ENCODE measurements at places on chromosomes 12 and 14.

GRCh38 chr12:105352940-105353635, 22.6 kb downstream of the C12orf75 start:
- no peak for DNase-seq

- DNase-seq, result no peak
Measured at GRCh38 chr12:3473171-3473570, 17.8 kb upstream of the PRMT8 start.

DNA sequence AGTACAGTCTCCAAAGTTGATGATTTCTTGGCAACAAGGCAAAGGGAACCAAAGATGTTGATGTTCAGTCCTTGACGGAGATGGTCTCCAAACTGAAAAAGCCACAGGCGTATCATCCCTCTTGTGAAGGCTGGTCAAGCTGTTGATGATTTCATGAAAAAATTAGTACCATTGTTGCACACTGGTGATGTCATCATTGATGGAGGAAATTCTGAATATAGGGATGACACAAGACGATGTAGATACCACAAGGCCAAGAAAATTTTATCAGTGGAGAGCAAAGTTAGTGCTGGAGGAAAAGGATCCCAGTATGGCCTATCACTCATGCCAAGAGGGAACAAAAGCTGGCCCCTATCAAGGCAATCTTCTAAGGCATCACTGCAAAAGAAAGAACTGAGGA, 88.7 kb upstream of the KRR1 start:
- DNase-seq, result no peak

DNA sequence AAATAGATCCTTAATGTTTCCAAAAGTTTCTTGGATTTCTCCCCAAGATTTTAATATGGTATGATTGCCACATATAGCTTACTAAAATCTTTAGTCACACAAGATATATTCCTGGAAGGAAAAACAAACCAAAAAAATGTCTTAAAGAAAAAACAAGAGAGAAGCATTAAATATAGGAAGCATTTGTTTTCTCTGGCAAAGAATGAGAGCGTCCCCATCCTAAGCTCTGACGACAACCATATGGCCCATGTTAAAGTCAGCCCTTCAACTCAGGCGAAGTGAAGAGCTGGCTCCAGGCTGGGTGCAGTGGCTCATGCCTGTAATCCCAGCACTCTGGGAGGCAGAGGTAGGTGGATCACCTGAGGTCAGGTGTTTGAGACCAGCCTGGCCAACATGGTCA, 35.6 kb downstream of the GCH1 start:
- DNase-seq, result no peak

DNA sequence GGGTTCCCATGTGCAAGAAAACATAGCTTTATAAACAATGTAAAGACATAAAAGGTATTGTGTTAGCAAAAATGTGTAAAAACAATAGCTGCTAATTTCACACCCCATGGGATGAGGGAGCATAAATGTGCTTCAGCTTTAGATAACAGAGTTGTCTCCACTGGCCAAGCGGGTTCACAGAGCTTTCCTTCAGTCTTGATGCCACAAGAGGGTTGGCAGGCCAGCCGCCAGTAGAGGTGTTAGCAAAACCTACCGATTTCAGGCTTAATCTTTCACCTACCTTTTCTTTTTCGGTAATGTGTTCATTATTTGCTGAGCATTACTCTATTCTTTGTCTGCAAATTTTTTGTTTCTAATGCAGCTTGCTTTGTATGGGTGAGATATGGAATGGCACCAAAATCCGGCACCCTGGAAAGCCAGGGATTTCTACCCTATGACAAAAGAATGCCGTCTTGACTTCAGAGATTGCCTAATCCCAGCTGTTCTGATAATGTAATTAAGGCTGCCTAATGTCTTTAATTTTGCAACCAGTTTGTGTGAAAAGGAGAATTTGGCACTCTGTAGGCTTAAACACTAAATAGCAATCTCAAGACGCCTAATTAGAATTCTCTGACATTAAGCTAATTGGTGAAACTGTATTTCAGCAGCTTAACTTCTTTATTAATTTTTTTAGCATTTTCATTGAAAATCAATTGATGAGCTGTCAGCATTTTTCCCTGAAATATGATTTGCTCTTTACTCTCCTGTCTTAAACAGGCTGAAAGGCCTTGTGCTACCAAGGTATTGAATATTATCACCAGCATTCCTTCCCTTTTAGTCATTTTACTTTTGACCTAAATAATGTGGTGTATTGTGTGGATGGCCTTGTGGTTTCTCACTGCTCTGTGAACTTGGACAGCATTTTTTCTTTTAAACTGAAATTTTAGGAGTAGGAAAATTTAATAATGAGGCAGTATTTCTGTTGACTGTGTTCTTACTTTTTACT, 60.7 kb downstream of the POLR3B start:
- no peak for DNase-seq

DNA sequence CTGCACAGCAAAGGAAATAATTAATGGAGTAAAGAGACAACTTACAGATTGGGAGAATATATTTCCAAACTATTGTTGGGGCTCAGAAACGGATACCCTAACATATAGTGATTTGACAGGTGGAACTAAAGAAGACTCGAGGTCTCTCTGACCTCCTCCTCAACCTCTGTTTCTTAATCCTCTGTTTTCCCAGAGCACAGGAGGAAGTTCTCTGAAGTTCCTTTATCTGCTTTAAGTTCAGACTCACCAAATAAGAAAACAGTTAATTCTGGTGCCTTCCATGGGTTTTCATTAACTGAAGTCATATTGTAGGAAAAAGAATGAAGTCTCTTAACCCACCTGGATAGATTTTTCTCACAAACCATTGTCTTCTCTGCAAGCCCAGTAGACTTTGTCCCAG, 29.2 kb downstream of the CLEC2D start:
- DNase-seq, result no peak

DNA sequence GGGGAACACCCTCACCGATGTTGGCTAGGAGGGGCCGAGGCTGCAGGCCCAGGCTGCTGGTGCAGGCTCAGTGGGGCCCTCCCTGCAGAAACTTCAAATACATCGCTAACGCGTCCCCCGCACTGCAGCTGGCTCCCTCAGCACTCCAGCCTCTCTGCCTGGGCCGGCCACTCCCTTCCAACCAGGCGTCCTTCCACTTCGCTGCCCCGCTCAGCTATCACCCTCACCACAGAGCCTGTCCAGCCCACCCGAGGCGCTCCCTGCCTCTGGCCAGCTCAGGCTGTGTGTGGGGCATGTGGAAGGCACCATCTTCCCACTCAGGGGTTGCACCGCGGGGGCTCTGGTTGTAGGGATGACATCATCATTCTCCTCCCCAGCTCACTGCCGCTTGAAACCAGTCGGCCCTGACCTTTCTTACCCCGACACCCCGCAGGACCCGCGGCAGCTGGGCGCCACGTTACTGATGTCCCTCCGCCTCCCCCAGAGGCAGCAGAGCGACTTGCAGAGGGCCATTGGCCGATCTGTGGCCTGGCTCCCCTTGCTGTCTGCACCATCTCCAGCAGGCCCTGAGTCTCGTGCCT, 199.9 kb upstream of the RTL1 start:
- no peak for DNase-seq

DNA sequence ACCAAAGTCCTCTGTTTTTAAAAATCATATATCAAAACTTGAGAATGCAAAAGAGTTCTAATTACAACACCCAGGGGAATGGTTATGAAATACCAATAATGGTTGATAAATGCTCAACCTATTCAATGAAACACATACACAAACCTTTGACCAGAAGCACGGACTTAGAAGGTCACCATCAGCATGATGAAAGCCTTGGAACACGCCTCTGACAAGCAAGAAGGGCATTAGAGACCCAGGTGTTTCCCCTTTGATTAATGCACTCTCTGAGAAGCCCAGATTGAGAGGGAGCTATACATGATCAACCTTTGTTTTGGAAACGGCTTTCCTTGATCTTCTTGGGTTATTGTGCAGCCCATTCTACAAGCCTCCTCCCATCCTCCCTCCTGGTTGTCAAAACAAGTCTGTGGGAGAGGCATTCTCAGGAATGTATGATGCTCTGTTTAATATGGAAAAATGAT, 69.0 kb downstream of the ZFP36L1 start:
- no peak for DNase-seq

- no peak for DNase-seq
Measured at GRCh38 chr12:39553476-39553875, 66.1 kb downstream of the ABCD2 start.

DNA sequence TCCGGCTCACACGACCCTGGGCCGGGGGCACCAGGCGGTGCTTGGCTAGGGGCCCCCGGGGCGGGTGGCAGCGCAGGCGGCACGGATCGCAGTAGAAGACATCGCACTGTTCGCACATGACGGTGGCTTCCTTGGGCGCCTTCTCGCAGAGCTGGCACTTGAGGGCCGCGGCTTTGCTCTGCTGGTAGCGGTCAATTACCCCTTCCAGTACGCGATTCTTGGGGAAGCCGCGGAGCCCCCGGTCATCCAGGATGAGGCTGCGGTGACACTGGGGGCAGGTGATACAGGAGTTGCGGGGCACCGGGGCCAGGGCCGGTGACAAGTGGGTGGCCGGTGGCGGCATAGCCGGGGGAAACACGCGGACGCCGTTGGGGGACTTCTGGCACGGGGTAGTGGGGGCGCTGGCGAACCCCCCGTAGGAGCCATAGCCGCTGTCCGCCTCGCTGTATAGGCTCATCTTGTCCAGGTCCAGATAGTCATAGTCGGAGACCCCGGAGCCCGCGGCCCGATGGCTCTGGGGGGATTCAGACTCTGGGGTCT, 553 bp downstream of the TRIM9 start:
- peak; percentile 21 for DNase-seq

GRCh38 chr14:51444353-51445000, 204.4 kb downstream of the TMX1 start:
- DNase-seq, result no peak
